ENCODE measurements at places on chromosomes 12 and 14.

DNA sequence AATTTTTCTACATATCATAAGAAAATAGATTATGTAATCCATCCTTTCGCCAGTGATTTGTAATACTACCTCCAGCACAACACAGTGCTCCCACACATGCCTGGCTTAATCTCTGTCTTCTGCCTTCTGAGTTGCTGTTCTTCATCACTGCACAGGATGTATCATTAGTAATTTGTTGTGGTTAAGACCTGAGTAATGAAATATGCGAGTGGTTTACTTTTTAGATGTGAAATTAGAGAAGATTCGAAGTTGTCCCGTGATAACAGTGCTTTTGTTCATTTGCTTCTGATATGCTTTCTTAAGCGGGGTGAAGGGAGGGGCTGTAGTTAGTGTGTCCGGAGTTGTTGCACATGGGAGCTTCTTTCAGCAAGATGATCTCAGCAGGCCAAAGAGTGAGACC, 18.1 kb downstream of the KRT85 start:
- DNase-seq, result no peak

DNA sequence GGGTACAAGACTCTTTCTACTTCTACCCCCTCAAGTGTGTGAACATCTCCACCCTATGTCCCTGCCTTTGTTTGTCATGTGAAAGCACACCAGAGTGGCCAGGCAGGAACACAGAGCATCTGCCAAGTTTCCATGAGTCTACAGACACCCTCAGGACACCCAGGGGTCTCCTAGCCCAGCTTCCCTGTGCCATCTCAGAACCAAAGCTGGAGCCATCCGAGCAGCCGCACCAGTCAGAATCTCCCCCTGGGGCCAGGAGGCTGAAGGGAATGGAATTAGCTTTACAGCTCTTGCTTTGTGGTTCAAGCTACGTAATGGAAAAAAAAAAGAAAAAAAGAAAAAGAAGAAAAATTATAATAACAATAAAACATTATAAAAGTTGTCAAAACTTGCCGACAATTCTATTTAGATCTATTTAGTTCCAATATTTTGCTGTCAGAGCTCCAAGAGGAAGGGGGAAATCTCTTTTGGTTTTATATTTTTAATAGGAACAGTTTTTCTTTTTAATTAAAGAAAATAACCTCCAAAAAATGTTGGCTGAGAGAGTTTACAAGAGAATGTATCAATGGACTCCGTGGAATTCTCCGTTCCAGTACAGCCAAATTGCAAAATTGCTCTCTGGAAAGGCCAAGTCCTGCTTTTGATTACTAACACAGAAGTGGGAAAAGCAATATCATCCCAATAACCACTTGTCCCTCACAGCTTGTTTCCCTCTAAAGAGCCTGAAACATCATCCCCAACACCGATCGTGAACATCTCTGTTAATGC, 37.1 kb downstream of the TBX5 start:
- peak; percentile 75 for DNase-seq

DNA sequence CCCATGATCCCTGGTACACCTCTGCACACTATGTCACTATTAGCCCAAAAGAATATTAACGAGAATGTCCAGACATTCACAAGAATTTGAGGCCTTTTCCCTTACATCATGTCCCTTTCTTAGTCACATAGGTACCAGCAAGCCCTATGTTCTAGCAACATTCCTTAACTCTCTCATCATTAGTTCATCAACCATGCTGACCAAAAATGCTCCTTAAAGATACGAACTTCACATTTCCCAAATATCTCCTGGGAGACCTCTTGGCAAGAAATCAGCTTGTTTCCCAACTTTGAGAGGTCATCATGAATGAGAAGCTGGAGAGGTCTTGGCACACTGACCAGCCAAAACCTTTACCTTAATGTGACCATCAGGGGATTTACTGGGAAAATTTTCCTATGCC, 4.6 kb downstream of the SALL2 start:
- DNase-seq, result peak; percentile 90

DNA sequence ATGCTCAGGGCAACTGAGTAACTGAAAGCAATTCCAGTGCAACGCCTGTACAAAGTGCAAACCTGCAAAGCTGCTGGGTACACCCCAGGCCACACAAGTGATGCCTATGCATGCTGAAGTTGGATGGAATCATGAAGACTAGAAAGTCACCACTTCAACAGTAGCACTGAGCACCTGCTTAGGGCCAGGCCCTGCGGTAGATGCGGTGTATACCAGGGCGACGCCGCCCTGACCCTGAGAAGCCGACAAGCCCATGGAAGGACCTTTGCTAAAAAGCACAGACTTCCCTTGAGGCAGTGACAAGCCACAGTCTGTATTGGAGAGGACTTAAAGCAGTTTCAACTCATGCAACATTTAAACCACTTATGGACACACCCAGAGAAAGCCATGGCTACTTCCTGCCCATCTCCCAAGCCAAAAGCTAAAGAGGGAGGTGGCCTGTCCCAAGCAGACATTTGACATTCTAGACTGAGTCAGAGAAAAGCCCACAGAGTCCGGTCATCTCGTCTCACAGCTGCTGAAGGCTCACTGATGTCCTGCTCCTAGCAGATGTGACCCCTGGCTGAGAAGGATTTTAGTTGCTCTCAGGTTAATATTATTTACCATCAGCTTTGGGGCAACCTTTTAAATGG, 843.9 kb upstream of the TMEM132C start:
- no peak for DNase-seq

- DNase-seq, result no peak
Observed at GRCh38 chr14:21852061-21852664, 178.5 kb upstream of the OR4E1 start.

DNA sequence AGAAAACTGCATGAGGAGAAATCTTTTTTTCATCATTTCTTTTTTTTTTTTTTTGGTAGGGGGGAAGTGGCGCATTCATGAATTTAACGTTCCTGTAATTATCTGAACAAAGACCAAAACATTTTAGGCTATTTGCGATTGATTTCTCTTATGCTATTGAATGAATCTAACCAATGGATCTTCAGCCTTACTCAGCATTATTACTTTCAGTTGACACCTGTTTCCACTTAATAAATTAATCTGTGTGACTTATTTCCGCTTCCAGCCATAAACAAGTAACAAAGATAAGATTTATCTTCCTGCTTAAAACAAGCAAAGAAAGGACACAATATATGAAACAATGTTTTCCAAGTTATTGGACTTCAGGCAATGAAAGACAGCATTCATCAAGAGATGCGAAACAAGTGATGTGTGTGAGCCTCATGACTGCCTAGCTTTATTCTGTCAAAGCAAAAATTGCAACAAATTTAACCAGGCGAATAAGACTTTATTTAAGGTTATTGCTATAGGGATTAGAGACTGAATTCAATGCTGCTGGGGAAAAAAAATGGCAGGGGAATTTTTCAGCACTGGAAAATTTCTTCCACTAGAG, 1026.9 kb downstream of the LRFN5 start:
- no peak for DNase-seq

DNA sequence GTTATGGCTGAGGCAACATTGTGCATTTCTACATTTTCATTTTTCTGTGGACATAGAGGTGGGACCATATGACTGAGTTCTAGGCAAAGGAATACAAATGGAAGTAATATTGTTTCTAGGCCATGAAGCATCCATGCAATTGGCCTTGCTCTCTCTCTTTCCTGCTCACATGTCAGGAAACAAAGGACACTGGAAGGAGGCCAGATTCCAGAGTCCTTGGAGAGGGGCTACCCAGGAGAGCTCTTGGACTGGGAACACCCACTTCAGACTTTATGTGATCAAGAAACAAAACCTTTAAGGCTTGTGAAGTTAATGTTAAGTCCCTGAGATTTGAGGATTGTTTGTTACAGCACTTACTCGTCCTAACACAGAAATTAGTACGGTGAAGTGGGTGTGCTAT, 32.8 kb downstream of the PDZRN4 start:
- DNase-seq, result no peak

- DNase-seq, result peak; percentile 37
Observed at GRCh38 chr12:47272412-47273190, 192.8 kb upstream of the AMIGO2 start.

DNA sequence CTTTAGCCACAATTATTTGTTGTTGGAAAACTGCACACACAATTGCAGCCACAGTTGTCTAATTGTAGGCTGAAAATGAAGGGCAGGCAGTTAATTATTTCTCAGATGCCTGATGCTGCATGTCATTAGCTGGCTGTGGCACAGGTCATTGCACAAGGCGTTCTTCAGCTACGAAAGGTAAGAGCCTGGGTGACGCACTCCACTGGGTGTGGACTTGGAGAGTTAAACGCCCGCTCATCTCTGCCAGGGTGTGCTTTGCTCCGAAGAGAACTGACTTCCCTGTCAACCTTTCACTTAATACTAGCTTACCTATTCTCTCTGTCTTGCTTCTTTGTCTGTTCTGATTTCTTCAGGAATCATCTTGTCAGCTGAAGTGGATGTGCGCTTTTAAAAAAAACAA, 91.4 kb upstream of the CPM start:
- peak; percentile 83 for DNase-seq

DNA sequence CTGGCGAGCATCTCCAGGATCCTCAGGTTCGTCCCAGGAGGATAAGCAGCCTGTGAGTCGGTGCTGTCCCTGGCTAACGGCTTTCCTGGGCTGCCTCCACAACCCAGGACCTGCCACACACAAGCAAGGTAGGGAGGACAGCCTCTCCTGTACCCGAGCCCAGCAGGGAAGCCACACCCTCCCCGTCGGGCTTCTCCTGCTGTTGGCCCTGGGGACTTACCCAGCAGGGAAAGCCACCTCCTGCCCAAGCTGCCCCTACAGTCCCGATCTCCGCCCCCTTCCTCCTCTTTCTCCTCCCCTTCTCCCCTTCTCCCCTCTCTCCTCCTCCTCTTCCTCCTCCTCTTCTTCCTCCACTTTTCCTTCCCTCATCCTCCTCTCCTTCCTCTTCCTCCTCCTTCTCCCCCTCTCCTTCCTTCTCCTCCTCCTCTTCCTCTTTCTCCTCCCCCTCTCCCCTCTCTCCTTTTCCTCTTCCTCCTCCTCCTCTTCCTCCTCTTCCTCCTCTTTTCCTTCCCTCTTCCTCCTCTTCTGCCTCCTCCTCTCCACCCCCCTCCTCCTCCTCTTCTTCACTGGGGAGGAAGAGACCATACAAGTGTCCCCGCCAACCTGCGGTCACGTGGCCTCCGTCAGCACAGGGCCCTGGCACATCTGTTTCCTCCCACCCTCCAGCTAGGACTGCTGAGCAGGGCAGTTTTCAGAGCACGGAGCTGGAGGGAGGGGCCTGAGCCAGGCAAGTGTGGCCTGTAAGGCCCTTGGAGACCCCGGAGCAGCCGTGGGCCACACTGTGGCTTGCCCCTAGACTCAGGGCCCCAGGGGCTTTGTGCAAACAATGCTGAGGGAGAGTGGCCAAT, 17.3 kb upstream of the RFLNA start:
- DNase-seq, result no peak

- no peak for DNase-seq
Observed at GRCh38 chr12:10223208-10223607, 10.5 kb downstream of the GABARAPL1 start.

- no peak for DNase-seq
Observed at GRCh38 chr14:21208554-21208953, 52.7 kb upstream of the OR5AU1 start.

GRCh38 chr12:57098546-57098945, 9.6 kb downstream of the NAB2 start:
- DNase-seq, result no peak

DNA sequence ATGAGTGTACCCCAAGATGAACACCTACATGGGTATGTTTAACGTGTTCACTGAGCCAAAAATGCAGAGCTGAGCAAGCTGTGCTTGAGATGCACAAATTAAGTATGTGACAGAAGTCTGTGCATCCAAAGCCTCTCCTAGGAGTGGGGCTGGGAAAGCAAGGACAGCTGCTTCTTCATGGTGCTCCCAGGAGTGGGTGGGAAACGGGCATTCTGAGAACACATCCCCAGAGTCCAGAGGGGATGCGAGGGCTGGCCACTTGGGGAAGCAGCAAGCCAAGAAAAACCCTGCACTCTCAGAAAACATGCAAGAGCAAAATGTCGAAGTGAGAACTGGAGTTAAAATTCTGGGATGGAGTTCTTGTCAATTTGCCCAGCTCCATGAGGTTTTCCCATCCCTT, 414.3 kb downstream of the BCAT1 start:
- DNase-seq, result no peak

- DNase-seq, result no peak
Observed at GRCh38 chr14:98203421-98203820, 1068.6 kb downstream of the BCL11B start.

GRCh38 chr12:121807642-121808347, 4.0 kb downstream of the SETD1B start:
- DNase-seq, result no peak
